ENCODE measurements at places on chromosomes 2 and 18.

DNA sequence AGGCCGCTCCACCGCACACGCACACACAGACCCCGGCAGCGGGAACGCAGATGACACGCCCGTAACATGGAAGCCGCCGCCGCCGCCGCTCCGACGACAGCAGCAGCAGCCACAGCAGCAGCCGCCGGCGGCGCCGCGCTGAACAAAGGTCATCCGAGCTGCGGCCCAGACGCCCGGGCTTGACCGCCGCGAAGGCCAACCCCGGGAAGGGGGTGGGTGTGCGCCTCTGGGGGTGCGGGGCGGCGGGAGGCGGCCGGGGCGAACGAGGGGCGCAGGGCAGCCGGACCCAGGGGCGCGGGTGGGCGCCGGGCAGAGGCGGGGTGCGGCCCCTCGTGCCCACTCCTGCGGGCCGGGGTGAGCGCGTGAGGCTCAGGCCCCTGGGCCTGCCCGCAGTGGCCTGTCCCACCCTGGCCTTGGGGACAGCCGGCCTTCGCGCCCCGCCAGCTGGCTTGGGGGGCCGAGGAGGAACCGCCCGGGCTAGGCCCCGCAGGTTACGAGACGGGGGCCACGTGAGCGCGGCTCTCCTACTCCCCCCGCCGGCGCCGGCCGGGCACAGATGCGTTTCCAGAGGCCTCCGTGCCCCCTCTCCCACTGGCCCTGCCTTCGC is 1.0 kb upstream of the ZNF532 start:
- no peak for DNase-seq

DNA sequence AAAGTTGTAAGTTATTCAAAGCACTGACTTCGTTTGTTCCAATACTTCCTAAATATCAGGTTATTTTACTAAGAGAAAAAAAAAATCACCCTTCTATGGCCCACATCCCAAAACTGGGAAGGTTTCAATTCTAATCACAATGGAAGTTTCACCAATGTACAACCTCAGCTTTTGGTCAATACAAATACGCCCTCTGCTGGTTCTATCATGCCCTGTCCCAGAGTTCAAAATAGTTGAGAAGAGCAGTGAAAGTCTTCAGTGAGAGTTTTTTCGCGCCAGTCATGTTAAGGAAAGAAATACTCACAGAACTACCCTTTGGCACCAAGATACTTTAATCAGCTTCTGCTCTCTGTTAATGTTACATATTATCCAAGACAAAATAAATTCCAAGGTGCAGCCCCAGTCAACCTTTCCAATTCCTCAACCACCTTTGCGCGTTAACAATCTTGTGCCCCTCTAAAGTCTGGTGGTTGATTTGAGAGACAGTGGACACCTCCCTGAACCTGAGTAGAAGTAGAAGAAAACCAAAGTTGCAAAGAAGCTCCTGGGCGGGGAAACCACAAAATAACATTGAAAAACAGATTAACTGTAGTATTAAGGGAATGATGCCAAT is 59.9 kb downstream of the SUMO1 start:
- DNase-seq = peak; percentile 56

- no peak for DNase-seq
Observed at GRCh38 chr2:78978340-78978739, 47.2 kb upstream of the REG3G start.

DNA sequence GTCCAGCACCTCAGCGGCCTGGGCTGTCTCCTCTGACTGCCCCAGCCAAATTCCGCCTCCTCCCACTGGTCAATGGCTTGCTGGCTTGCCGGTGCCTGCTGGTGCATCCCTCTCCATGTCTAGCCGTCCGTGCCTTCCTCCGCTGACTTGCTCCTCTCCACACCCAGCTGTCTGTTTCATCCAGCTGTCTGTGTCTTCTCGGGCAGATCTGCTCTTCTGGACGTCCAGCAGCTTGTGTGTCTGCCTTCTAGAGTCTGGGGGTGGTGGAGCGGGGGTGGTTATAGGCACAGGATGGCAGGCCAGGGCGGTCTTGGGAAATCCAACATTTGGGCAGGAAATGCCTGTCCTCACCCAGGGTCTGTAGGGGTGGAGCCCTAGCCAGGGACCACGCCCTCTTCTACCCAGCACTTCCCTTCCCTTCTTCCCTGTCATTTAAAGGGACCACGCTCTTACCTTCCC is 369.2 kb downstream of the GALNT13 start:
- DNase-seq = no peak

DNA sequence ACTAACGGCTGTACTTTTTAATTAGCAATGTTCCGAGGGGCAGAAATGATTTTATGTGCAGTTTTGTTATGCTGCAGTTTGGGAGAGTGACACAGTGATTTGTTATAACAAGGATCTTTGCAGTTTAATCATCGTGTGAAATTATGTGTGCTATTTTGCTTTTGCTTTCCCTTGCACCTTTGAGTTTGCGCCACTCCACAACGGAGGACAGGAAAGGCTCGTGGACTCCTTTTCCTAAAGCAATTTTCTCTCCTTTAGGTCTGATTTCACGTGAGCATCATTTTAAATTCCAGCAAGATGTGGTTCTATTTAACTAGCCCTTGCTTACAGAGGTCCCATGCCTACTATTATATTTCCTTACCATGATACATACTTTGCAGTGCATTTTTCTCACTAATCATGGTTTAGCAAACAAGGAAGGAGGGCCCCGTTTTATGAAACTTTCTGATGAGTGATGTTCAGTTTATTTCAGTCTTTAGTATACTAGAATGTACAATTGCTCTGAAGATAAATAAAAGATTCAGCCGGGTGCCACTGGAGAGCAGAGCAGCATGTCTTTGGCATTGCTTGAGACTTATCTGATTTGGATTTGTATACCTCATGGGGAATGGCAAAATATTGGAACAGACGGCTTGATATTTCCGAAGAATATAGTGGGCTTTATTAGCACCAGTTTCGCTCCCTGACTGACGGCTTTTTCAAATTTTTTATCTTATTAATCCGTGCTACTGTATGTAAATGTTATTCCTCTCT is 528.2 kb upstream of the FANCL start:
- no peak for DNase-seq

DNA sequence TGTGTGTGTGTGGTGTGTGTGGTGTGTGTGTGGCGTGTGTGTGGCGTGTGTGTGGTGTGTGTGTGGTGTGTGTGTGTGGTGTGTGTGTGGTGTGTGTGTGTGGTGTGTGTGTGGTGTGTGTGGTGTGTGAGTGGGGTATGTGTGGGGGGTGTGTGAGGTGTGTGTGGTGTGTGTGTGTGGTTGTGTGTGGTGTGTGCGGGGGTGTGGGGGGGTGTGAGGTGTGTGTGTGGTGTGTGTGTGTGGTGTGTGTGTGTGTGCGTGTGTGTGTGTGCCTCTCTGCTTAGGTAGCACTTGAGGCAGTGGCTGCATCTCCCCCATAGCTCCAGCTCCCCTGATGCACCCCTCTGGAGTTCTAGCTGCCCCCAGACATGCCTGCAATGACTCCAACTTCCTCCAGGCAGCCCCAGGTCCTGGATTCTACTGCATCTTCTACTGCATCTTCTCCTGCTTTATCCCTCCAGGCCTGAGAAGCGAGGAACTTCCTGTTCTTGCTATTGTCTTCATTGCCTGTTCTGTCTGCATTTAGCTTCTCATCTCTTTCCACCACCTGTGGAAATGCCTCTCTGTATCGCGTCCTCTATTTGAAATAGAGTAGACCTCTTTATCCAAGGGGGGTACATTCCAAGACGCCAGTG is 22.2 kb upstream of the MLPH start:
- DNase-seq = no peak

DNA sequence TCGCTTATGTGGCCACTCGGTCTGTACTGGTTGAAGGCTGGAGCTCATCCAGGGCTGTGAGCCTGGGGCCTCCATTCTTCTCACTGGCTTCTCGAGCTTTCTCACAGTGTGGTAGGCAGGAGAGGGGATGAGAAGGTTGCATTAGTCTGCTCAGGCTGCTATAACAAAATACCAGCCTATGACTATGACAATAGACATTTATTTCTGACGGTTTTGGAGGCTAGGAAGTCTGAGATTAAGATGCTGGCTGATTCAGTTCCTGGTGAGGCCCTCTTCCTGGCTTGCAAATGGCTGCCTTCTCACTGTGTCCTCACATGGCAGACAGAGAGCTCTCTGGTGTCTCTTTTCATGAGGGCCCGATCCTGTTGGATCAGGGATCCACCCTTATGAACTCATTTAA is 6.2 kb upstream of the STK25 start:
- DNase-seq = peak; percentile 50

- DNase-seq = no peak
Observed at GRCh38 chr2:195473862-195474261, 183.2 kb upstream of the SLC39A10 start.

GRCh38 chr2:117785740-117786139 is 28.8 kb upstream of the DDX18 start:
- DNase-seq = peak; percentile 22

GRCh38 chr2:151315381-151315903 is 26.0 kb upstream of the NMI start:
- no peak for DNase-seq

DNA sequence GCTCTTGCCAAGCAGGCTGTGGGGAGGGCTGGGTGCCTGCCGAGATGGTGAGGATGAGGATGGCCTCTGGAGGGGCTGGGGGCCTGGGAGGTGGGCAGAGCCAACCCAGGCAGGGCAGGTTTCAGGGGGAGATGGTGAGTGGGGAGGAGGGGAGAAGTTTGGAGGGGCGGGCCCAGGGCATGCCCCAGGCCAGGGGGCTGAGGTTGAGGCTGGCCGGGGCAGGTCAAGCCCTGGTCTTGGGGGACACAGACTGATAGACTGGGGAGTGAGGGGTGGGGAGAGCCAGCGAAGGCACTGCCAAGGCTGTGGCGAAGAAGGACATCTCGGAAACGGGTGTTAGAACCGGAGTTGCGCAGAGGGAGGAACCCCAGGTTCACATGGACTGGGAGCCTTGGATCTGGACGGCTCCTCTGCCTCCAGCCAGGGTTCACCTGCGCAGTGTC is 12.6 kb downstream of the CAPN10 start:
- DNase-seq = no peak

DNA sequence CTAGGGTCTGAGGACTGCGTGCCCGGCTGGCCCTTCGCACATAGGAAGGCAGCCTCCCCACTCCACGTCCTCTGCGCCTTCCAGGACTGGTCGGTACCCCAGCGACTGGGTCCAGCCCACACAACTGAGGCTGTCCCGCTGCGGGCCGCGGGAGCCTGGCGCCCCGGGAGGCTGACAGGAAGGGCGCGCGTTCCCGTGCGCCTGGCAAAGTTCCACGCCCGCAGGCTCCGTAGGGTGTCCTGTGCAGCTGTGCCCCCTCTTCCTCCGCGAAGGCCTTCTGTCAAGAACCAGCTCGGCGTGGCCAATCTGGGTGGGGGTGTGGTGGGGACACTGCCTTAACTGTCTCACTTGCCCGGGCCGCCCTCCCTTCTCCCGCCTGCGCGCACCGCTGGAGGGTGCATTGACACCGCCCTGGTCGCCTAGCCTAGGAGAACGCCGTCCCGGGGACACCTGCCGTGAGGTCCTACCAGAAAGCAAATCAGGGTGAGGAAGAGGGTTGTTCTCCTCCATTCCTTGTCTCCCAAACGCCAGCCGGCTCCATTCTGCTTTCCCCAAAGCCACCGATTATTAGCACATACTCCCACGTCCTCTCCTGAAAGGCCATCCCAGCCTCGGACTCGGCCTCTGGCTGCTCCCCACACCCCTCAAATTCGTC is 618 bp upstream of the LYPD1 start:
- no peak for DNase-seq

GRCh38 chr2:199987586-199987985 is 32.2 kb downstream of the MAIP1 start:
- DNase-seq = no peak

DNA sequence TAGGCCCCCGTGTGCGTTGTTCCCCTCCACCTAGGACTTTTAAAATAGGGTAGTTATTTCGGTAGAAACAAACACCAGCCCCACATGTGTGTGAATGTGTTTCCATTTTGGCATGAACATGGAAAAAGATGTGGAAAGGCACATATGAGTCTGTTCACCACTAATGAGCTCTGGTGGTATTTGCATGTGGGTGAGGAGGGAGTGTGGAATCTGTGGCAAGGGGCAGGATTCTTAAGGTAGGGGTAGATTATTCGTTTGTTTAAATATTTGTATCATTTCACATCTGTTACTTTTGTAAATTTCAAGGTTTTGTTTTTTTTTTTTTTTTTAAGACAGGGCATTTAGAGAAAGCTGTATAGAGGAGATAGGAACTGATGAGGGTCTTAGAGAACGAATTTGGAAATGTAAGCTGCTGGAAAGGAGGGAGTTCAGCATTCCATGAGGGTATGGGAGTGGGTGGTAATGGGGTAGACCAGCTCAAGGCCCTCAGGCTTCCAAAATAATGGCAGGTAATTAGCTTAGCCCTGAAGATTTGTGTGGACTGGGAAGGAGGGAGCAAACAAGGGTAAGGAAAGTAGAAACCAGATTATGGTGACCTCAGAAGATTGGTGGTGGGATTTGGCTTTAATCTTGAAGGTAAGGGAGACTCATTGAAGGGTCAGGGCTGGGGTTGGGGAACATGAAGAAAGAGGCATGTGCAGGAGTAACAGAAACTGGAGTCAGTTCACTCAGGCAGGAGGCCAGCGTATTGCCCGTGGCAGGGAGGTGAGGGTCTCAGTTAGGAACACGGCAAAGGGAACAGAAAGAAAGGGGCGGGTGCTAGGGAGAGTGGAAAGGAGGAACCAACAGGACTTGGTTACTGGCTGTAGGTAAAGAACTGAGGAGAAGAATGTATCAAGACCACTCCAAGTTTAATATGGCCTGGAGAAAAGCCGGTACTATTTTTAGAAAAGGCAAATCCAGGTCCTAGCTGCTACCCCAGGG is 123.6 kb downstream of the PLB1 start:
- no peak for DNase-seq

- DNase-seq = no peak
Observed at GRCh38 chr2:230938516-230939065, 13.5 kb upstream of the GPR55 start.

GRCh38 chr2:53636109-53636508 is 131.5 kb upstream of the CHAC2 start:
- DNase-seq = no peak

- DNase-seq = no peak
Observed at GRCh38 chr2:222306393-222307142, 7.8 kb upstream of the PAX3 start.

GRCh38 chr2:174024524-174025270 is 59.5 kb upstream of the SP3 start:
- DNase-seq = no peak

DNA sequence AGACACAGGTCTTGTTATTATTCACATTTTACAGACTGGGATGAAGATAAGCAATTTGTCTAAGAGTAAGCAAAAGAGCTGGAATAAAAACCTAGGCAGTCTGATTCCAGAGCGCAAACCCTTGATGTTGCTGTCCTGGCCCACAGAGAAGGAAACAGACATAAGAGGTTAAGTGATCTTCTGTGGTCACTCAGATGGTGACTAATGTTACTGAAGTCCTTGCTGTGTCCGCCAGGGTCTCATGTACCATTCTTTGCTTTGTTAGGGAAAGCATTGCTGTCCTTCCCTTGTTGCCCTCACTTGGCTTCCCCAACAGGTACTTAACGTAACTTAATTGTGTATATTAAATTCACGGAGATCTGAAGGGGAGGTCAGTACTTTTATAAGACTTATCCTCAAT is 14.9 kb upstream of the FAP start:
- no peak for DNase-seq

- DNase-seq = no peak
Observed at GRCh38 chr2:140401056-140401455, 1620.9 kb upstream of the NXPH2 start.

- DNase-seq = no peak
Observed at GRCh38 chr2:217103752-217104545, 244.1 kb upstream of the TNP1 start.

- DNase-seq = no peak
Observed at GRCh38 chr2:105895990-105896764, 151.5 kb downstream of the NCK2 start.
